ENCODE measurements at places on chromosomes 5 and 9.
A peak's percentile ranks its signal among the peaks of the same experiment; 100 is the strongest.

DNA sequence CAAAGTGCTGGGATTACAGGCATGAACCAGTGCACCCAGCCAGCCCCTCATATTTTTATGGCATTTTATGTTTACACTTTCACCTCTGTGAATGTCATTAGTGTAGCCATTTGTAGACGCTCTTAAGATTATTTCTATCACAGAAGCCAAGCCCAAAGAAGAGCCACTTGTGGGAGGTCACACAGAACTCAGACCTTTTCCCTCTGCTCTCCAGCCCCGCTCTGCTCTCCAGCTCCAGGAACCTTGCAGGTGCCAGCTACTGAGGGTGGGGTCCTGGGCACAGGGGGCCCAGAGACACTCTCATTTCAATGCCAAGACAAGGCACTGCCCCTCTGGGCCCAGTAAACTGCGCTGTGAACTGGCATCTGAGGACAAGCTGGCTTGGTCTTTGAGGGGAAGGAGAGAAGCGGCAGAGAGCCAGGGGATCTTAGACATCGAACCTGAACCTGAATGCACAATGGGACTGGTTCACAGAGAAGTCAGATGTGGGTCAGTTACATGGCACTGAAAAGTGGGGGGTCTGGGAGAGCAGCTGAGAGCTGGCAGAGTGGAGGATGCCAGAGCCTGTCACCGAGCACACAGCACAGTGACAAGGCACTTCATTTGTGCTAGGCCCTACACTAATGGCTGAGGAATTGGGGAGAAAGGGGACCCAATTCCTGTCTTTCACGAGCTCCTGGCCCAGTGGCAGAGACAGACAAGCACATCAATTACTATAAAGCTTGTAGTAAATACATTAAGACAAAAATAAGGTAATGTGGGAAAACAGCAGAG is 16.7 kb downstream of the ANXA6 start:
- no peak for DNase-seq

GRCh38 chr9:125444956-125445506 is 183.4 kb downstream of the GAPVD1 start:
- DNase-seq: no peak

DNA sequence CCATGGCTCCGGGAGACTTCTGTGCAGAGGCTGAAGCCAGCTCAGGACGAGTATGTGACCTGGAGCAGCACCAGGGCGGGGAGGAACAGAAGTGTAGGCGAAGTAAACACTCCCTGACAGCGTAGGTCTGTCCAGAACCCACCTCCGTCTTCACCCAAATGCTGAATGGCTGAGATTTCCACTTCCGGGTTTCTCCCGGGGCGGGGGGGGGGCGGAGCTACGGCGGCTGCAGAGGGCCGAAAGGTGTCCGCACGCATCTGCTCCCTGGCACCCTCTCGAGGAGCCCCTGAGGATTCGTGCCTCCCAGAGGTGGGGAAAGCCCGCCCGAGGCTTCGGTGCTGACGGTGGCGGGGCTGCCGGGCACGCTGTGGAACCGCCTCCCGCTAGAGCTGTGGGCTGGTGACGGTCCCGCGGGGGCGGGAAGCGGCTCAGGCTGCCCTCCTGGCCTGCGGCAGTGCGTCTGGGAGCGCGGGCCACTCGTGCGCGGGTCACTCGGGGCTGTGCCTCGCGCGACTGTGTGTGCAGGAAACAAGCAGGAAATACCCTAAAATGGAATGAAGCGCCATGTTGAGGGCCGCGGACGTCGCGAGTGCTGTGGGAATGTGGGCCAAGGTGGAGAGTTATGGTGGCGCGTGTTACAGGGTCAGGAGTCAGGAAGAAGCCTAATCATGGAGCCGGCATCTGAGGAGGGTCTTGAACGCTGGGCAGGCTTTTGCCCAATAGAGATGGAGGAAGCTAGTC is 1425.4 kb downstream of the FOXD4L5 start:
- DNase-seq: no peak

- peak; percentile 97 for DNase-seq
Measured at GRCh38 chr5:94433397-94434163, 184.8 kb downstream of the KIAA0825 start.

DNA sequence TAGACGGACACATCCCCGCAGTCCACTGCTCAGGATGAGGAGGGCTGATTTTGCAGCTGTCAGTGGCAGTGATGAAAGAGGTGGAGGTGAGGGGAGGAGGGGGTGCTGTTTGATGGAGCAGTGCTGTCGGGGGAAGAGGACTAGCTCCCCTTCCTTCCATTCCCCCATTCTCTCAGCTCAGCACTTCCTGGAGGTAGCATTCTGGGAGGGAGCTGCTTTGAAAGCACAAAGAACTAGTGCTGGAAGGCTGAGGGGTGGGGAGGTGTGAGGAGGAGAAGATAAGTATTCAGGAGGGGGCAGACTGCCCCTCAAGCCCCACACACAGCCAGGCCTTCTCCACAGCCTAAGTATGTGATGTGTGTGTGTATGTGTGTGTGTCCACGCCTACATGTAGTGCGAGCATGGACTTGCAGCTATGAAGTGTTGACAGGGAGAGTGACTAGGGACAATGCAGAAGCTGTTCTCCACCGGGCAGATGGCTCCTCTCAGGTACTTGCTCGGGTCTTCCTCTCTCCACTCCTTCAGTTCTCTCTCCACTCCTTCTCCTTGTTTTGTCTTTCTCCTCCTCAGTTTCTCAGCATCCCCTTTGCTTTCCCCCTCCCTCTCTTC is 65.5 kb upstream of the HSPA9 start:
- DNase-seq: no peak

GRCh38 chr5:158786390-158786789 is 313.3 kb downstream of the EBF1 start:
- DNase-seq: no peak

- DNase-seq: no peak
Measured at GRCh38 chr5:175561085-175561484, 82.7 kb downstream of the SFXN1 start.

GRCh38 chr9:131981116-131981776 is 98.4 kb downstream of the MED27 start:
- no peak for DNase-seq

DNA sequence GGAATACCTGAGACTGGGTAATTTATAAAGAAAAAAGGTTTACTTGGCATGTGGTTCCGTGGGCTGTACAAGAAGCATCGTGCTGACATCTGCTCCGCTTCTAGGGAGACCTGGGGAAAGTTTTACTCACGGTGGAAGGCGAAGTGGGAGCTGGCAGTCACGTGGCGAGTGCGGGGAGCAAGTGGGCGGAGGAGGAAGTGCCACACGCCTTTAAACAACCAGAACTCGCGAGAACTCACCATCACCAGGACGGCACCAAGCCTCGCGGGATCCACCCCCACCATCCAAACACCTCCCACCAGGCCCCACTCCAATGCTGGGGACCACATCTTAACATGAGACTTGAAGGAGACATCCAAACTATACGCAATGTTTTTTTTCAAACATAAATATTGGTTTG is 406.2 kb upstream of the IRX4 start:
- DNase-seq: no peak

GRCh38 chr5:17367256-17367840 is 130.7 kb upstream of the TAF11L2 start:
- DNase-seq: no peak

- DNase-seq: no peak
Measured at GRCh38 chr9:125997196-125997823, 250.1 kb downstream of the PBX3 start.

DNA sequence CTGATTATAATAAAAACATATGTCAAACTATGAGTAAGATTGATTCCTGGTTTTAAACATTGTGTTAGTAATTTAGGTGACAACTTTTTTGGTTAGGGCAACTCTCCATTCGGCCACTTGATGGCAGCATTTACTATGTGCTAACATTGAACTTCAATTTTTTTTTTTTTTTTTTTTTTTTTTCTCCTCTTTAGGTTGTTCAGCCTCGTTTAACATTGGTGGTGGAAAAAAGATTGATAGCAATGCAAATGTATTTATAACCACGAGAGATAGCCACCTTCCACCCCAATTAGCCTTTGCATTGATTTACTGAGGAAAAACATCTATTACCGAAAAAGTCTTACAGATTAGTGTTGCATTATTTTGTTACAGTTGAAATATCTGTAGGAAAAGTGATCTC is 159.1 kb downstream of the CSNK1G3 start:
- DNase-seq: peak; percentile 12

DNA sequence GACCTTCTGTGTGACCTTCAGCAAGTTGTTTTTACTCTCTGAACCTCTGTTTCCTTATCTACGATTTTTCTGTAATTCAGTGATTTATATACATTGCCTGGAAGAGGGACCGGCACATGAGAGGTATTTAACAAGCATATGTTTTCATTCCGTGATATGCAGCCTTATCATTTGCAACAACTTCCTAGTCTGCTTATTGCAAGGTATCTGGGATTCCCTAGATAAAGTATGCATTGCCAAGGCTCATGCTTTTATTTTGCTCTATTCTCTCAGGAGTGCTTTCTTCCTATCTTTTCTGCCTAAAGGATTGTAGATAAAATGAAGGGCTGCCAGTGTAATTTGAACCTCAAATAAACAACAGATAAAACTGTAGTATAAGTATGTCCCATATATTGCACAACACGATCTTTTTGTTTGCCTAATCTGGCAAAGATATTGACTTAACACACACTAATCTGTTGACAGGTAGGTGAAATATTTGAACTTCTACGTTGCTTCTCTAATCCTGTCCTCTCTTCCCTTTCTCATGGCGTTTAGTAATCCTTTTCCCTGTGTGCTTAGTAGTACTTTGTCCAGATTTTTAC is 377.2 kb upstream of the TNC start:
- no peak for DNase-seq

- peak; percentile 50 for DNase-seq
Measured at GRCh38 chr5:132238169-132238744, 10.6 kb upstream of the P4HA2 start.

DNA sequence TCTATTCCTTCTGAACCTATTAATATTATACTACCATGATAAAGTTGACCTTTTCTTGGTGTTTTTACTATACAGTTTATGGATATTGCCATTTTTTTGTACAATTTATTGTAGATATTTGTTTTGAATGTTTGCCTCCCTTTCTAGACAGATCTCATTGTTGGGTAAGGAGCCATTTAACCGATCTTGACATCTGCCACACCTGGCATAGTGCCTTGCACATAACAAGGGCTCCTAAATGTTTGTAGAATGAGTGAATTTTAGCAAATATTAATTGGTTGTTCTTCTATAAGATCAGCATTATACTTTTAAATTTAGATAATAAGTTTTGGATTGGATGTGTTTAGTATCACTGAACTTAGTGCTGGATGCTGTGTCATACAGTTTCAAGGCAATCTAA is 175.3 kb downstream of the GDNF start:
- DNase-seq: no peak

DNA sequence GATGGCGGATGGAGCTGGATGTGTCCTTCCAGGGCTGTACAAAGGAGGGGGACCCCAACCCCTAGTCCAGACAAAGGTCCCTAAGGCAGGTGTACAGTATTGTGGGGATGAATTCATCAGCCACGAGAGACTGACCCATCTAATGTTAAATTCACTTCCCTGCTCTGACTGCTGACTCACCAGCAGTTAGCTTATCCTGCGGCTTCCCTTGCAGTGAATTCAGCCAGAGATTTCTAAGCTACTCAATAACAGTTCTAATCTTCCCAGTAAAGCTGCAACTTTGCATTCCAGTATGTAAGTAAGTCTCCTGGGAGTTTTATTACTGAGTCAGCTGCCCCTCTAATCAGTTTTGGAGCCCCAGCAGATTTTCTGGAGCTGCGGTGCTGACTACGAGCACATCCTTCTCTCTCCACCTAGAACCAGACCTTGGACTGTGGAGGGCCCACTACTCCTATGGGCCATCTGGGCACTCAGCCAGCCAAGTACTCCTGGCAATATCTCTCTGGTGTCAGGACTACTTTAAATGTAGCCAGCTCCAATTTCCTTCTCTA is 16.1 kb downstream of the B4GALT1 start:
- DNase-seq: peak; percentile 56
